ENCODE measurements at places on chromosomes 13 and 19.

- no peak for DNase-seq
These were observed at the start of gene MEIOSIN for GRCh38 chr19:45733160-45733810. Gene MEIOSIN (plus strand): TSS chr19:45733439. CDS start chr19:45735377, 1,938 bp downstream.

DNA sequence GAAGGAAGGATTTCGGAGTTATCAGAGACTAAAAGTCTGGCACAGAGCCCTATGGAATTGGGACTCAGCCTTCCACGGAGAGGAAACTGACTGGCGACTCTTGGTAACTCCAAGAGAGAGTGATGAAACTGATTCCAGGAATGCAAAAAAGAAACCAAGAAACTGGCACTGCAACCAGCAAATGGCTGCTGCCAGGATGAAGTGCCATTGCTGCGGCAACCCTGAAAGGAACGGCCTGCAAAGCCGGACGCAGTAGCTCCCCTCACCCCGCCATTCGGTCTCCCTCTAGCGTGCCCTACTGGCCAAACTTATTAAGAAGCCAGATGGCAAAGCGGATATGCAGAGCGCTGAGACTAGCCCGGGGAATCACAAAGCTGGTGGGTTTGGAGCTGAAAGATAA is 236.0 kb downstream of the PCDH9 start:
- DNase-seq = no peak

- DNase-seq = no peak
These were observed 2.1 kb downstream of the KCNK6 start for GRCh38 chr19:38321646-38322196.

DNA sequence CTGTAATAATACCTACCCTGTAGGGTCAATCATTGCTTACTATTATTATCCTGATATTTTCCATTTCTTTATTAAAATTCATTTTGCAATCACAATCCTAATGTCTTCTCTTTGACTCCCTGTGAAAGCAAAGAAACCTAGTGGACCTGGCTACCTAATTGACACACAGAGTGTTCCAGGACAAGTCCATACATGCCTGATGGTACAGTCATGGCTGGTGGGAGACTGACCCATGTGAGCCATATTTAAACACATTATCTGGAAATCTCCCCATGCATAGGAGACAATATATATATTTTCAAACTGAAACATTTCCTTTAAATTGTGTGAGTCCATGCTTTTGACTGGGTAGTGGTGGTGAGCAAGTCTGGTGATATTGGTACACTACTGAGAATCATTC is 230.6 kb upstream of the DACH1 start:
- no peak for DNase-seq

All from activated T-cell treated with anti-CD3 and anti-CD28 coated beads for 1 hour (primary cell).